ENCODE measurements at places on chromosomes 5 and 9.

DNA sequence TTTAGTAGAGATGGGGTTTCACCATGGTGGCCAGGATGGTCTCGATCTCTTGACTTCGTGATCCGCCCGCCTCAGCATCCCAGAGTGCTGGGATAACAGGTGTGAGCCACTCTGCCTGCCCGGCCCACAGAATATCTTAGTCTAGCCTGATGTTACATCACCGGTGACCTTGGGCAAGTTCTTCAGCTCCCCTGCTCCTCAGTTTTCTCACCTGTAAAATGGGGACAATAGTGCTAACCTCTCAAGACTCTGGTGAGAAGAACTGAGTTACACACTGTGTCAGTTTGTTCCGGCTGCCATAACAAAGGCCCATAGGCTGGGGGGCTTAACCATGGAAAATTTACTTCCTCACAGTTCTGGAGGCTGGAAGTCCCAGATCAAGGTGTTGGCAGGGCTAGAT is 12.5 kb upstream of the HABP4 start:
- DNase-seq: no peak

GRCh38 chr9:5025416-5025815 is 40.3 kb downstream of the JAK2 start:
- DNase-seq: no peak

DNA sequence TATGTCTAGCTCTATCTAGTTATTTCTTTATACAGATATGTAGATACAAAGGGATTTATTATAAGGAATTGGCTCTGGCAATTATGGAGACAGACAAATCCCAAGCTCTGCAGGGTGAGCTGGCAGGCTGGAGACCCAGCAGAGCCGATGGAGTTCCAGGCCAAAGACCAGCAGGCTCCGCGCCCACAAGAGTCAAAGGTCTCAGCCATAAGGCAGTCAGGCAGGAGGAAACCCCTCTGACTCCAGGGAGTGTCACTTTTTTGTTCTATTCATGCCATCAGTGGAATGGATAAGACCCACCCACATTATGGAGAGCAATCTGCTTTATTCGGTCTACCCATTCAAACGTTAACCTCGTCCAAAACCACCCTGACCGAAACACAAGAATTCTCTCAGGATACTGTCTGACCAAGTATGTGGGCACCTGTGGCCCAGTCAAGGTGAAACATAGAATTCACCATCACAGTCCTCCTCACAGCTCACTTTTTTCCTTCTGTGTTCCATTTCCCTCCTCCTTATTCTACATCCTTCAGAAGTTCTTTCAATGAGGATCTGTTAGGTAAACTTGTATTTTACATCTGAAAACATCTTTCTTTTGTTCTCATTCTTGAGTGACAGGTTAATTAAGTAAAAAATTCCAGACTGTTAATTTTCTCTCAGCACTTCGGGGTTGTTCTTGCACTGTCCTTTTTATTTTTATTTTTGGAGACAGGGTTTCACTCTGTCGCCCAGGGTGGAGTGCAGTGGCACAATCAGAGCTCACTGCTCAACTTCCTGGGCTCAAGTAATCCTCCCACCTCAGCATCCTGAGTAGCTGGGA is 21.2 kb downstream of the RNF130 start:
- no peak for DNase-seq

DNA sequence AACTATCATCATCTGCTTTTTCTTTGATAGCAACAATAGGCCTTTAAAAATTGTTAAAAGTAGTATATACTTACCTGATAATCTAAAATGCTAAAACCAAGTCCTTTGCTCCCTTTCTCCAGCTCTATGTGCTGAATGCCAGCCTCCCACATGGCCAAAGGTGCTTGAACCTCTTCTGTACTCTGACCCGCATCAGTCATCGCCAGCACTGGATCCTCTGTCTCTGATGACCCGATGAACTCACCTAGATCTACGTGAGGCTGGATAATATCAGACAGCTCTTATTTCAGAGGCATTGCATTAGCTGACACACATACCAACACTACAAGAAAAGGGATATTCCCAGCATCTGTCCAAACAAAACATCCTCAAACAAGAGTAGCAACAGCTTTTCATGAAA is 89.5 kb downstream of the MPDZ start:
- DNase-seq: no peak
